ENCODE measurements at places on chromosomes 6 and 20.

DNA sequence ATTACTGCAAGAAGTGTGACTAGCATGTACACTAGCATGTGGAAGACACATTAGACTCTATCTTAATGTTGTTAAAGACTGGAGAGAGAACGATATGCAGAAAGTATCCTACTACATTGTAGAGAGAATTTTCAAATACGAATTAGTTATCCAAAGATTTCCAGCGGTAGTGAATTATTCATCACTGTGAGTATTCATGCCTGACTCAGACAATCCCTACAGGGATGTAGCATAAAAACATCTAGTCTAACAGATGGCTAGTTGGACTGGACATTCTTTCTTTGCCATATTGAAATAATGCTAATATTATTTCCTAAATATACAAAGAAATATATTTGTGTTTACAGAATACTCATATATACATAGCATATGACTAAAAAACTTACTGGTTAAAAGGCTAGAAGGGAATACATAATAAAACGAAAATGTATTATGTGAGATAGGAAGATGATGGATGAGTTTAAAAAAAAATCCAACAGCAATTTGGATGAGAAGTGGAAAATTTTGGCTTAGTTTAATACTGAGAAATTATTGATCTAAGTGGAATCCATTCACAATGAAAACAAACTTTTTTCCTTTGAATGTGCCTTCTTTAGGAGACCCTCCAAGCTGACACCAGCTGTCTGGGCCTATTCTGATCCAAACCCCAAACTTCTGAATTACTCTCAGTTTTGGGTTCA lies 580.7 kb downstream of the RFPL4B start:
- ATAC-seq = peak; percentile 96

- ATAC-seq = no peak
These were observed 151.9 kb upstream of the CARMIL1 start for GRCh38 chr6:25127076-25127837.

DNA sequence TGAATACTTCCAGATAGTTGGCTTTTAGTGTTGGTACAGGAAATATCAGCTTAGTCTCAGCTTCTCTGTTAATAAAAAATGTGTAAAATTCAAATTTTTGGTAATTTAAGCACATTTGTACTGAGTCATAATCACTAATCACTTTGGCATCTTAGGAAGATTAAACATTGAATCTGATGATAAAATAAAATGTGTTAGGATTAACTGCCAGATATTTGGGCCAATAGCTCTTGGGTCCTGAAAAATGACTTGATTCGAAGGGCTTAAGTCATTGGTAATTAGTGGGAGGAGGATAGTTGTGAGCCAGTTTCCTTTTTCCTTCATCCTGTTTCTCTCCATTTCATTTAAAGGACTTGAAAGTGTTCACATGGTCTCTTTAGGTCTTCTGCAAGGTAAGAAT lies 426.1 kb downstream of the RFPL4B start:
- no peak for ATAC-seq

GRCh38 chr6:136784271-136784664 lies 8.0 kb downstream of the MAP3K5 start:
- no peak for ATAC-seq

DNA sequence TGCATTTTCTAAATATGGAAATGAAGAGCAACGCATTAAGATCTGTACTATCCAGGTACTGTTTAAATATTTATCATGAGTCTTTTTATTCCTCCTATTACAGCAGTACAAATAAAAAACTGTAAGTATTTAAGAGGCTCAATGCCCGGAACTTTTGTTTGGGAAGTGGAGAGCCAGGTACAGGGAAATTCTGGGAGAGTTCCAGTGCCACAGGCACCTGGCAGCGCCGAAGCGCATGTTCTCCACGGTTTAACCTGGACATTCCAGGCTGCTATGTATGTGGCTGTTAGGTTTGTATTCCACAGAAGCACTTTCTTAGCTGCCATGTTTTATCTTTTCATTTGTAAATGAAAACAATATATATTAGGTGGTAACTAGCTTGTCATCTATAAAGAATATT lies 81.7 kb downstream of the PREP start:
- ATAC-seq = no peak

- no peak for ATAC-seq
These were observed 396.2 kb downstream of the UTRN start for GRCh38 chr6:144681334-144681733.

DNA sequence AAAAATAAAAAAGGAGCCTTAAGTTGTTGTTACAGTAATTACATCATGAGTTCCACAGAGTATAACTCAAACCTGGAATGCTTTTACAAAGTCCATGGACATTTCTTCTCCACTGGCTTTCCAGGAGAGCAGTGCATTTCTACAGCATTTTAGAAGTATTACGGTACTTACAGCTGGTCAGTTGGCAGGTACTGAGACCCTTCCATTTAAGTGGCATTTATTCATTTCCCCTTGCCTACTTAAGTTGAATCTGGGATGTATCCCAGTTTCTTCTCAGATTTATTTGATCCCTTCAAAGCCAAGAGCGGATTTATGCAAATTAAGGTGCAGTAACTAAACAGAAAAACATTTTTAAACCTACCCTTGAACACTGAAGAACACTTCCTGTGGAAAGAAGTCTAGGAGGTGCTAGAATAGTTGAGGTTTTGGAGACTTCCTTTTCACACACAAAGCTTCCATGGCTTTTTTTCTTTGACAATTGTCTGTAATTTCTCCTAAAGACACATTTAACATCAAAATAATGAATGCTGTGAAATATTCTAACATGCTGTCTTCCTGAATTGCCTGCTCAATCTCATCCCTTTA lies 3.4 kb downstream of the PRDM13 start:
- no peak for ATAC-seq

GRCh38 chr6:137309078-137309762 lies 90.0 kb upstream of the IFNGR1 start:
- ATAC-seq = peak; percentile 46

DNA sequence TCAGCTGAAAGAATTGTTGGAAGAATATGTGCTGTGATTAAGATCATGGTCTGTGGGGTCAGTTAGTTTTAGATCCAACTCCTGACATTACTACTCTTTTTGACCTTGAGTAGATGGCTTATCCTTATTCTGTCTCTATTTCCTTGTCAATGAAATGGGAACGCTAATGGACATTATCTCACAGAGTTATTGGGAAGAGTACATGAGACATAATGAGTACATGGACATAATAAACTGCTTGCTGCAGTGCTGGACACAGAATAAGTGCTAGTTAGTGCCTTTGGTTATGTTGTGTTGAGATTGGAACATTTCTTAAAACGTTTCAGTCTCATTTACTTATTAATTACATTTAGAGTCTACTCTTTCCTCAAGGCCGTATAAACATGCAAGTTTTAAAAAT lies 42.6 kb downstream of the MAPK14 start:
- ATAC-seq = no peak

- no peak for ATAC-seq
These were observed 56.3 kb downstream of the RTN4IP1 start for GRCh38 chr6:106572875-106573585.

DNA sequence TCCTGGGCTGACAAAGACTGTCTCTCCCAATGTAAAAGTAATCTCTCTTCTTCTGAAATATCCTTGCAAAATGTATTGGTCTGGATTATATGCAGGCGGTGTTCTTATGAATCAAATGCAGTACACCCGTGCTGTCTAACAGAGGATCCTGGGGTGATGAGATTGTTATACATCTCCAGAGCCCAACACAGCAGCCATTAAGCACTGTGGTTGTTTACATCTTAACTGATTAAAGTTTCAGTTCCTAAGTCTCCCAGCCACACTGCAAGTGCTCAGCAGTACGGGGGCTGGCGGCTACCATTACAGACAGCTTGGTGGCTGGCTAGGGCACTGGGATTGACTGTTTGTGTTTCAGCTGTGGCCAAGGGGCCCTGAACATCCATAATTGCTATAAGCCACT lies 7.0 kb downstream of the UNC93A start:
- no peak for ATAC-seq

- ATAC-seq = no peak
These were observed 717.6 kb upstream of the MAP3K7 start for GRCh38 chr6:91304521-91304920.

DNA sequence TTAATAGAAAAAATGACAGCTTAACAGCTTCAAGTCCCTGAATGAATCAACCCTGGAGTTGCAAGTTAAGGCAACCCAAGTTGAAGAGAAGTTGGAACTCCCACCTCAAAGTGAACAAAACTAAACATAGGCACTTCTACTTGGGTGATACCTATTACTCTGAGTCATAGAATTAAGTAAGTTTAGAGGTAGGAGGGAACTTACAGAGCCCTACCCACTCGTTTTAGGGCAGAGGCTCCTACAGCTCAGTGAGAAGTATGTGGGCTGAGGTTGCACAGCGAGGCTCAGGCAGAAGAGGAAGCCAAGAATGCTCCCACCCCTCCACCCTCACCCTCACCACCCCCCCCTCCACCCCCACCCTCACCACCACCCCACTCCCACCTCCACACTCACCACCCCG lies 42.2 kb downstream of the NFATC2 start:
- ATAC-seq = no peak

DNA sequence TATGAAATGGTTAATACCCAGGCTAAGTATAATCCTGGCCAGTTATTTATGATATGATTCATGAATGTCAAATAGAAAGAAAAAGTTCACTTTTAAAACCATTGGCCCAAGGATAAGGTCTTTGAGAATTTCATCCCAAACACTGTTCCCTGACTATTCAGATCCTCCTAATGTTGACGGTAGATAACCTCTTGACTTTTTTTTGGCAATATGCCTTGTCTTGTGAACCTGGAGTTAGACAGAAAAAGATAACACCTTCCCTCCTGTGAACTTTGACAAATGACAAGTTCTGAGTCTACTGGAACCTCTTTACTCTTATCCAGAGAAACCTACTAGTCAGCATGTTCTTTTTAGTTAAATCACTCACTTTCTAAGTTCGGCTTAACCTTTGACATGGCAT lies 166.8 kb upstream of the PREP start:
- ATAC-seq = no peak

DNA sequence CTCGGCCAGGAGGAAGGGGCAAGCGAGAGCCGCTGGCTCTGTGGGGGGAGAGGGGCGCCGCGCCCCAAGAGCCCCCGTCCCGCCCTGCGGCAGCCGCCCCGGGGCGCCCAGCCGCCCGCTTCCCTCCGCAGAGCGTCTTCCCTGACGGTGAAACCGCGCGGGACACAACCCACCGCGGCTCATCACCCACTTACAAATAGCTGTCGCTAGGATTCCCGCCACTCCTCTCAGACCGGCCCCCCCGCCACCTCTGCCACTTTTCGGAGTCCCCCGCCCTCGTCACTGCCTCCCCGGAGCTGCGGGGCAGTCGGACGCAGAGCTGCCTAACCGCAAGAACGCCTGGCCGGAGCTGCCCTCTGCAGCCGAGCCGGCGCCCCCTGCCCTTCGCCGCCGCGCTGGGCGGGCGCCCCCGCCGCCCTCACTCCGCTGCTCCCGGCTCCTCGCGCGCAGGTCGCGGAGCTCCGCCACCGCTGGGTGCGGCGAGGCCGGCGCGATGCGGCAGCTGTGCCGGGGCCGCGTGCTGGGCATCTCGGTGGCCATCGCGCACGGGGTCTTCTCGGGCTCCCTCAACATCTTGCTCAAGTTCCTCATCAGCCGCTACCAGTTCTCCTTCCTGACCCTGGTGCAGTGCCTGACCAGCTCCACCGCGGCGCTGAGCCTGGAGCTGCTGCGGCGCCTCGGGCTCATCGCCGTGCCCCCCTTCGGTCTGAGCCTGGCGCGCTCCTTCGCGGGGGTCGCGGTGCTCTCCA lies at the start of gene SLC35D3:
Gene SLC35D3 (plus strand): TSS at position 366 of the 749 bp plus-strand sequence. CDS start 128 bp downstream, at position 494.
- peak; percentile 39 for ATAC-seq

DNA sequence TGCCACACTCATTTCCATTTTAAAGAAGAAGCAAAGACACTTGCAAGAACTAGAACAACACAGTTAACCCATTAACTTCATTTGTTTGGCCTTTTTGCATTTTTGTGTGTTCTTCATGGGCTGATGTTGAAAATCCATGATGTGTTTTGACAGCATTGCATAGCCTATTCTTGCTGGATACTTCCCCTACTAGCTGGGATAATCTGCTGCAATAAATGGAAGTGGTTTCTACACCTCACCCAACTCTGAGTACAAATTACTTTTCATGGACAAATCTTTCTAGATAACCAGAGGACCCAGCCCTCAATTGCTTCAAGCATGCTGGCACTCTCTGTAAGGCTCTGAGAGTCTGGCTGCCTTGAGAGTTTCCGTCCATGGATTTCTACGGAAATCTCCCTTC lies 26.5 kb downstream of the CST9L start:
- no peak for ATAC-seq

GRCh38 chr20:41011551-41012067 lies 17.0 kb upstream of the TOP1 start:
- no peak for ATAC-seq

GRCh38 chr20:43564993-43565757 lies 6.3 kb downstream of the SGK2 start:
- no peak for ATAC-seq

GRCh38 chr6:167572841-167573271 lies 248.0 kb downstream of the TTLL2 start:
- no peak for ATAC-seq

DNA sequence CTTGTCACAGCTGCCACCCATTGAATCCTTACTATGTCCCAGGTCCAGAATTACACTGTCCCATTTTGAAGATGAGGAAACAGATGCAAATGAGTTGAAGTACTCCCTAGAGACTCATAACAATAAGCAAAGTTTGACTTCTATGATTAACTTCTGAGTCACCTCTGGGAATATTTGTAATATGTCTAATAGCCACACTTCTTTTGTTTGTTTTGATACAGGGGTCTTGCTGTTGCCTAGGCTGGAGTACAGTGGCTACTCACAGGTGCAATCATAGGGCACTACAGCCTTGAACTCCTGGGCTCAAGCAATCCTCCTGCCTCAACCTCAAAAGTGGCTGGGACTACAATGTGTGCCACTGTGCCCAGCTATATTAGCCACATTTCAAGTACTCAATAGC lies 11.4 kb upstream of the SOX12 start:
- no peak for ATAC-seq

DNA sequence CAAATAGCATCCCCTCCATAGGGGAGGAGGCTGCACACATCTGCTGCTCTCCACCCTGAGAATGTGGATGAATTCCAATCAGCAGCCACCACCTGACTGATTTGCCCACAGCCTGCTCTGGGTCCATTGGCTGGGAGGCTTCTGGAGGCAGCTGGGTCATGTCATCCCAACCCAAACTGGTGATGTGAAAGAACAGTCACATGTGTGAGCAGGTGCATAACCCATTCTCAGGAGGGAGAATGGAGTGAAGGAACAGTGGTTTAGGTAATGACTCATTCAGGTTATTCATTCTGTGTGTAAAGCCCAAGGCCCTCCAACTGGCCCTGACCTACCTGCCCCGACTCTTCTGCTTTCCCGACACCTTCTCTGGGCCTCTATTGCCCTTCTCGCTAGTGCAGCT lies 90.9 kb upstream of the GCM1 start:
- ATAC-seq = no peak

DNA sequence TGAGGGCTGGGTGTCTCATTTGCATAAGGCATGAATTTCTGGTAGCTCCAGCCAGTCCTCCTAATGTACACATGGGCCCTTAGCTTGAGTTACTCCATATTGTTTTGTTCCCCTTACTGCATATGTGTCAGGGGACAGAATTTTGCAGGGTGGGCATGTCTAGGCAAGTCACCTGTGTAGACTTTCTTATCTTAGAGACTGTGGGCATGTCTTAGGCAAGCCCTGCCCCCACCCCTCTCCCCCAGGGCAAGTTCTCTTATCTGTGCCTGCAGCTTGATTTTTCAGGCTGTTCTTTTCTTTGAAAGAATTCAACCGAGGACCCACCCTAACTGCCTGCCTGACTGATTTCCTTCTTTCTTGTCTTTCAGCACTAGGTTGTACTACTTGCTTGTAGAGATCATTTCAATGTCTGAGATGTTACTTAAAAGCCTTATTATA lies 32.1 kb downstream of the NHLRC1 start:
- no peak for ATAC-seq
